ENCODE measurements at places on chromosomes 6 and 20.
A peak's percentile ranks its signal among the peaks of the same experiment; 100 is the strongest.

- no peak for DNase-seq
These were observed 68.2 kb downstream of the TBX18 start for GRCh38 chr6:84696166-84696565.

DNA sequence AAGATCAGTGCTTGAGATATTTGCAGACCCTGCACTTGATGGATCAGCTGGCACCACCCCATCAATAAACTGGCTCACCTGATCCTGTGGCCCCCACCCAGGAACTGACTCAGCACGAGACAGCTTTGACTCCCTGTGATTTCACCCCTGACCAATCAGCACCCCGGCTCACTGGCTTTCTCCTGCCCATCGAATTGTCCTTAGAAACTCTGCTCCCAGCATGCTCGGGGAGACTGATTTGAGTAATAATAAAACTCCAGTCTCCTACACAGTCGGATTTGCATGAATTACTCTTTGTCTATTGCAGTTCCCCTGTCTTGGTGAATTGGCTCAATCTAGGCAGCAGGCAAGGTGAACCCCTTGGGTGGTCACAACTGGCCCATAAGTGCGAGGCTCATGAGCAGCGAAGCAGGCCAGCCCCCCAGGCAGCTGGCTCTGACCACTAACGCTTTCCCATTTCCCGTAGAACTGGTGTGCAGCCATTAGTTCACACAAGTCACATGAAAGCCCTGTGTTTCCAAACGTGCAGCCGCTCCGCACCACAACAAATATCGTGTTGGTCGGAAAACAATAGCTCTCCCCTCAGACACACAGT, 79.6 kb downstream of the RSPH3 start:
- DNase-seq, result no peak

DNA sequence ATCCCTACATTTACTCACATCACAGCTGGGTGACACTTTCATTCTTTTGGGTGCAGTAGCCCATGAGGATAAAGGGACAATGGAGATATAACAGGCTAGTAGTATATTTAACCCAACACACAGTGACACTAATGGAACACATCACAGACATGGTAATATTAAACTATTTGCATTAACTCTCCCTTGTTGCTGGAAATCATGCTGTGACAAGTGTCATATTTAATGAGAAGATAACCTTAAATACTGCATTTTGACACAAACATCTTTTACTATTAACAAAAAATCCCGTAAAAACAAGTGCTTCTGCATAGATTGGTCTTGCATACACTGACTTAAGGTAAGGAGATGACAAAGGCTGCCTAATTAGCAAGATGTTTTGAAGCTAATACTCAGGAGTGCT, 45.5 kb downstream of the CNR1 start:
- no peak for DNase-seq

DNA sequence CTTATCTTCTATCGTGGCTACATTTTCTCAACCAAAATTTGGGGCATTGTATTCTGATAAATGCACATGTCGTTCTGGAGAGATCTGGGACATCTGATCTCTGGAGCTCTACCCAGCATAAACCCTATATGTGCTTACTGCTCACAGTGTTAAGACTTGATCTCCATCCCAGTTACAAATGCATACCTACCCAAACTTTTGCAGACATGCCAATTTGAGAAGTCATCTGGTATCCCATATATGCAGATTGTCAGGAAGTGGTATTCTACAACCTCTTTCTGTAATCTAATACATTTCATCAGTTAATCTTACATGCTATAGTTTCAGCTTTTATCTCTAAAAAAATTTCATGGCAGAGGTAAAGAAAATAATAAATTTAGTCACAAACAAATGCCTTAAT, 11.2 kb downstream of the BAG2 start:
- no peak for DNase-seq

- no peak for DNase-seq
These were observed 2.8 kb downstream of the TAF11 start for GRCh38 chr6:34884996-34885395.

DNA sequence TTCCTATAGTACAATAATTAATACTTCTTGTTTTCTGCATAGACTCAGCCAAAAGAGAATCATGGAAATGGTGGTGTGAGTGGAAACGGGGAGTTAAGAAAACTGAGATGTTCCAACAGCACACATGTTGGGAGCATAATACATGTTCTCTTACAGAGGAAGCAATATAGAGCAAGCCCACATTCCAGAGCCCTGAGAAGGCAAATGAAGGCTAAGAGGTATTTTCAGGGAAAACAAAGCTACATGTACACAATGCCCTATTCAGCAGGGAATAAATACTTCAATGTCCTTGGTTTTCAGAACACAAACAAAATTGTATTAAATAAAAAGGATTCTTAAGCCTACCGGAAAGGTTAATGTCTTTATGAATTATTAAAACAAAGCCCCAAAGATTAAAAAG, 35.1 kb upstream of the SMIM8 start:
- no peak for DNase-seq

GRCh38 chr6:114740547-114740946, 397.7 kb upstream of the HS3ST5 start:
- DNase-seq, result no peak

GRCh38 chr6:90083891-90084290, 189.6 kb downstream of the GJA10 start:
- DNase-seq, result peak; percentile 67

DNA sequence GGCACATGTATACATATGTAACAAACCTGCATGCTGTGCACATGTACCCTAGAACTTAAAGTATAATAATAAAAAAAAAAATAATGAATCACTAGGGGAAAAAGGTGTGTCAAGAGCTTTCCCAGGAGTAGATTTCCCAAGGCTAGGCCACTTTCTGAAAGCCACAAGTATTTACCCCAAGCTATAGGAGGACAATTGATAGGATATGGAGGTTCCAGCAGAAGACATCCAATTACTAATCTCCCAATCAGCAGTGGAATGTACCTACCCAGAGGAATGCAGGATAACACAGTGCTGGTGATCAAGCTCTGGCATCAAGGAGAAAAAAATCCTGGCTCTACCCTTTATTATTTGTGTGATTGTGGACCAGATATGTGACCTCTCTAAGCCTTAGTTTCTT, 562.7 kb downstream of the RFPL4B start:
- no peak for DNase-seq

DNA sequence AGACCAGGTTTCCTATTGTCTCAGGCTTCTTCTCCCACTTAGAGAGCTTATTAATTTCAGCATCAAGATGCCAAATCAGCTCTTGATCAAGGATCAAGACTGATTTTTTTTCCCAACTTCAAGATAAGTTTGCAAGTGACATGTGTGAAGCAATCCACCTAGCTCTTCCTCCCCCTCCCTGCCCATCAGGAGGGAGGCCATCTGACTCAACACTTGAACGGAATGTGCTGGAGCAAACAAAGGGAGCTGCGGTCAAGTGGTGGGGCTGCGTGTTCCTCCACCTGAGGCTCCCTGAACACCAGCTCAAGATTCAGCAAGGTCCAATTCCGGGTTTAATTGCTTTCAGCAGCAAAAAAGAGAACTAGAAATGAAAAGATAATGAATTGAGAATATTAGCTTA, 38.7 kb downstream of the TTI1 start:
- no peak for DNase-seq

DNA sequence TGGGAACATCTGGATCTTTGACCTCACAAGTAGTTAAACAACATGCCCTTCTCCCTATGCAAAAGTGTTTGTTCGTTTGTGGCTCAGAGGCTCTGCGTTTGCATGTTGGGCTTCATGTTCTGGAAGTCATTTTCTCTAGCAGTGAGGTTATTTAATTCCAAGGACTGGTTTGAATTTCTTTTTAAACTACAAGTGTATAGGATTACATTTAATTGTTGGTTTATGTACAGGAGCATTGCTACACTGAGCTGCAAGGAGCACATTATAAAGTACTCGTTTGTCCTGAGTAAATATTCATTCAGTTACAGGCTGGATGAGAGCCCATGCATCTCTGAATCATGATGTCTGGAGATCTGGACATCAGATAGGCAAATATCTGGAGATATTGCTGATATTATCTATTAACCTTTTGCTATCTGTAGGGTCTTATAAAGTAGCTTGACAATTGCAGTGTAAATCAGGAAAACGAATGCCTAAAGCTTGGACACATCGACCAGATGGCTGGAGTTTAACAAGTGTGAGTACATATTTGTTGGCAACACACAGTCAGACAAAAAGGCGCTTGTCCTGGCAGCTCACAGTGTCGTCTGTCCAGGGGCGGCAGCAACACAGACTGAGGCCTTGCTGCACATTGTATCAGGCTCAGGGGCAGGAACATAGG, 84.6 kb downstream of the PDE7B start:
- DNase-seq, result no peak

- DNase-seq, result no peak
These were observed 57.1 kb downstream of the HNF4A start for GRCh38 chr20:44412402-44413144.

DNA sequence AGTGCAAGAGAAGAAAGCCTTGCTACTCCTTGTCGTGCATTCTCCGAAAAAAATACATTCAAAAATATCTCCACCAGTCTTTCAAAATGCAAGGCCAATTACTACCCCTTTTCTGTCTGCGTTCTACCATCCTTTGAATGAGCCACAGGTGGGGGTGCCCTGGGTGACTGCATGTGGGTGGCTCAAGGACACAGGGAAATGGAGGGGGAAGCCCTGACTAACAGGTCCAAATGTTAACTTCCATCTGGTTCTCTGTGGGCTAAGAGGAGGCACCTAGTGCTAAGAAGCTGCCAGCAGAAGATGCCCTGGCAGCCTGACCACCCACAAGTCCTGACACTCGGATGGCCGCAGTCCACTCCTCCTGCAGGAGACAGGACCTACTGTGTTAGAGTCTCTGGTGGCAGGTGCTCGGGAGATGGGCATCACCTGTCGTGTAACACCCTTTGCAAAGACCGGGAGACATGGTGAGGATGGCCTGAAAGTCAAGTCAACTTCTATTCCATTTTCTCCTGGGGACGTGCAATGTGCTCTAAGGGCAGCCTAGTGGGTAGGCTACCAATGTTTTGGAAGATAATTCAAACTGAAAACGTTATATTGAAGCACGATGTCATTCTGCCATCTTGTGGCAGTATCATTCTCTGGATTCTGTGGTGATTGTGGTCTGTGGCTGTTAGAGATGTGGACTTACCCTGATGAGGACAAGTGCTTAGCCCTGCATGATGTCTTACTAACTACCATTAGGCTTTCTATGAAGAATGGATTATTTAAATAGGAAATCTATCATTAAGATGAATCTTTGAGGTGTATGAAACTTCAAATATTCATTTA, 27.4 kb upstream of the IGF2R start:
- peak; percentile 42 for DNase-seq

GRCh38 chr6:43668151-43669028, 19.2 kb downstream of the MRPS18A start:
- DNase-seq, result peak; percentile 63

- DNase-seq, result no peak
These were observed 199.3 kb downstream of the TFAP2C start for GRCh38 chr20:56828402-56828801.

- no peak for DNase-seq
These were observed 32.6 kb upstream of the STX16 start for GRCh38 chr20:58618351-58619076.

DNA sequence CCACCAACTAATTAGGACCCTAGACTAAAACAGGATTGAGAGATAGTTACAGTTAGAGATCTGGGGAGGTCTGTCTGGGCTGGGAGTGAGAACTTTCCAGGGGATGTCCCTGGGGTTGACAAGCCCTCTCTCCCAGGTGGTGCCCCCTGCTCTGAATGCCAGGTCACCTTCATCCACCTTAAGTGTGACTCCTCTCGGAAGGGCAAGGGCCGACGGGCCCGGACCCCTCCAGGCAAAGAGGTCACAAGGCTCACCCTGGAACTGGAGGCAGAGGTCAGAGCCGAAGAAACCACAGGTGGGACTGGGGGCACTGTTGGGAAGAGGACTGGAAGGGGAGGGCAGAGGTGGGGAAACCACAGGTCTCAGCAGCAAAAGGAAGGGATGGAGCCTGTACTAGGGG, 17.0 kb upstream of the ZNF76 start:
- no peak for DNase-seq

GRCh38 chr20:38144974-38145728, 19.9 kb downstream of the TGM2 start:
- no peak for DNase-seq

DNA sequence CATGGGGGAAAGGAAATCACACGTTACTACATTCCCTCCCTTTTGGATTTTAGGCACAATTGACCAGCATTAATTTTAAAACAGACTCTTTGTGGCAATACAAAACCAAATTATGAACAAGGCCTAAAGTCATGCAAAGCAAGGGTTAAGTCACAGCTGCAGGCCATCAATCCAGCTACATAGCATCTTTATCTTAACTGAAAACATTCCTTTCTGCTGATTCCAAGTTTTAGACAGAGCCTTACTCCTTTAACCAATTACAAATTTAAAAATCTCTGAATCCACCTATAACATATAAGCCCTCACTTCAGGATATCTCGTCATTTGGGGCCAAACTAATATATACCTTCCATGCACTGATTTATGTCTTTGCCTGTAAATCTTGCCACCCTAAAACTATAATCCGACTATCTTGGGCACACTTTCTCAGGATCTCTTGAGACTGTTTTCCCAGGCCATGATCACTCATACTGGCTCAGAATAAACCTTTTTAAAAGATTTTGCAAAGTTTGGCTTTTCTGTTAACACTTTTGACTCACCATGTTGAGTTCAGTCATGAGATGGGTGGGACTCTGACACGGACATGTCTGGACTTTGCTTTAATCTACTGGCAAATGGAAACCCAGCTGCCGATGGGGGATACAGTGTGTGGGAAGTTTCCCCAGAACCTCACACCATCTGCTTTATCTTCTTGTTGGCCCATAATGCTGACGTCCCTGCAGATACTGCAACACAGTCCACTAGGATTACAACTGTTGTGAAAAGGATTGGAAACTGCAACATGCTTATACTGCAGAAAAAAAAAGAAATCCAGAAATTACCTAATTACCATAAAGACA, 757.0 kb downstream of the PTPRT start:
- no peak for DNase-seq

DNA sequence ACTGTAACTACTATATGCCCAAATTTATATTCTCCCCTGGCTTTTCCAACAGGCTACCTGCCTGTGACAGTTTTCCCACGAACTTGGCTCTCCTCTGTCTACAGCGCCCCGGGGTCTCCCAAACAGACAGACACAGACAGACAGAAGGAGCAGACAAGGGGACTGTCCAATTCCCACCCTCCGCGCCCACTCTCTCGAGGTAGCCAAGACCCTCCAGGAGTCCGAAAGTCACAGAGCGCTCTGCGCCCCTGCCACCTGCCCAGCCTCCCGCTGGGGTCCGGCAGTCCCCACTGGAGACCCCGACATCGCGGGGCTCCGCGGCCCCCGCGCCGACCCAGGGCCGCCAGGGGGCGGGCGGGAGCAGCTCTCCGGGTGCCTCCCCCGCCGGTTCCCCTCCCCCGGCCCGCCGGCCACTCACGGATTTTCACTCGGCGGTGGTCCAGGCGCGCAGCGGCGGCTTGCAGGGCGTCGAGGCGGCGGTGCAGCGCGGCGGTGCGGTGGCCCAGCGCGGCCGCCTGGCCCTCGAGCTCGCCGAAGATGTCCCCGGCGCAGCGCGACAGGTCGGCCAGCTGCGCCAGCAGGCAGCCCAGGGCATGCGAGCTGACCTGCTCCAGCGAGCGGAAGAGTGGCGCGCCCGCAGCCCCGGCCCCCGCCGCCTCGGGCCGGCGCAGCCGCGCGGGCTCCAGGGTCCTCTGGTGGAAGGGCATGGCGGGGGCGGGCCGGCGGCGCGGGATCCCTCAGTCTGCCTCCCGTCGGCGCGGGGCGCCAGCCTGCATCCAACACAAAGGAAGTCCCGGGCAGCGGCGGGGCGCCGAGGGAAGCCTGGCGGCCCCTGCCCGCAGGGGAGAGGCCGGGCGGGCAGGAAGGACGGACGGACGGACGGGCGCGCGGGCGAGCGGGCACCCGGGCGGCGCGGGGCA, 81.3 kb upstream of the CCDC28A start:
- DNase-seq, result peak; percentile 67

All from activated naive CD4-positive, alpha-beta T cell treated with anti-CD3 and anti-CD28 coated beads, Interleukin-2, amount 10 ng/mL, durations not matched to agents 7 days and 5 days (primary cell).